ENCODE measurements at places on chromosomes 3 and 15.
A peak's percentile ranks its signal among the peaks of the same experiment; 100 is the strongest.

DNA sequence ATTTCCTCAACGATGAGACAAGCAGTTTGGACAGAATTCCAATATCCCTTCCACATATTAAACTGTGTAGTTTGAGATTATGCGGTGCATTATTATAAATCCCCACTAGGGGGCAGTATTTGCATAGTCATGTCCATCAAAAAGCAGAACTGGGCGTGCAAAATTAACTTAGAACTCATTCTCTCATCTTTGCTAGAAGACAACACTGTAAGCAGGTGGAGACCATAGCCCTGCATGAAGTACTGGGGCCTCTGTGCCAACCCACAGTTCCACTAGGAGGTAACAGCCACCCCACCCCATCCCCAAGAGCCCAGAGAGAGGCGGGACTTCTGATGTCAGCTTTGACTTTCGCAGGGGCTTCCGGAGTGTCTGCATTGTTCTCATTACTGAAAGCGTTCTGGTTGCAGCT lies 106.6 kb upstream of the TMC3 start:
- peak; percentile 34 for DNase-seq

DNA sequence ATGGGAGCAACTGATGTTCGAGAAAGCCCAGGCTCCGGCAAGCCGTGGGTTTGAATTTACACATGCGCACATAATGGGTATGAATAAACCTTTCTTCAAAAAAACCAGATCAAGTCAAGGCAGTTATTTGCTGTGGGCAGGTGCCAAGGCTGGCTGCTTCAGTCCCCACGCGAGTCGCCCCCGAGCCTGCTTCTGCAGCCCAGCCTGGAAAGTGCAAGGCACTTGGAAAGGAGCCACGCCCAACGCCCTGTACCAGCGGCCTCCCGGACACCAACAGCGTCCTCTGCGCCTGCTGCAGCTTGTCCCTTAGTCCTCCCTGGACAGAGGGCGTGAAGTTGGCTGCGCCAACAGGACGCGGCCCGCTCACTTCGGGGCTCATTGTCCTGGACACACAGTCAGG lies 68.9 kb downstream of the KLF15 start:
- no peak for DNase-seq

- DNase-seq = no peak
Observed at GRCh38 chr15:55998478-55998877, 5.1 kb upstream of the NEDD4 start.

DNA sequence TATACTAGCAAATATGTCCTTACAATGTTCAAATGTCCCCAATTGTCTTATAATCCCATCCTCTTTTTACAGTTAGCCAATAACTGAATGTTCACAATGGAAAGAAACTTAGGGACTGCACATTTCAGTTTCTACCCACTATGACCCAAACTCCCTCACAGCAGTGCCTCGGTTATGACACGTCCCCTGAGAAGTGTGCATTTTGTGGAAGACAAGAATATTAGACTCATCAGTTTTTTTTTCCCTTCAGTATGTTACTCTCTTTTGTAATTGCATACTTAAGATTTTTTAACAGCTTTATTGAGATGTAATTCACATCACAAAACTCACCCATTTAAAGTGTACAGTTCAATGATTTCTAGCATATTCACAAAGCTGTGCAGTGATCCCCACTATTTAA lies 64.8 kb downstream of the IGF2BP2 start:
- no peak for DNase-seq

GRCh38 chr15:73921254-73921925 lies 4.9 kb upstream of the LOXL1 start:
- DNase-seq = no peak

DNA sequence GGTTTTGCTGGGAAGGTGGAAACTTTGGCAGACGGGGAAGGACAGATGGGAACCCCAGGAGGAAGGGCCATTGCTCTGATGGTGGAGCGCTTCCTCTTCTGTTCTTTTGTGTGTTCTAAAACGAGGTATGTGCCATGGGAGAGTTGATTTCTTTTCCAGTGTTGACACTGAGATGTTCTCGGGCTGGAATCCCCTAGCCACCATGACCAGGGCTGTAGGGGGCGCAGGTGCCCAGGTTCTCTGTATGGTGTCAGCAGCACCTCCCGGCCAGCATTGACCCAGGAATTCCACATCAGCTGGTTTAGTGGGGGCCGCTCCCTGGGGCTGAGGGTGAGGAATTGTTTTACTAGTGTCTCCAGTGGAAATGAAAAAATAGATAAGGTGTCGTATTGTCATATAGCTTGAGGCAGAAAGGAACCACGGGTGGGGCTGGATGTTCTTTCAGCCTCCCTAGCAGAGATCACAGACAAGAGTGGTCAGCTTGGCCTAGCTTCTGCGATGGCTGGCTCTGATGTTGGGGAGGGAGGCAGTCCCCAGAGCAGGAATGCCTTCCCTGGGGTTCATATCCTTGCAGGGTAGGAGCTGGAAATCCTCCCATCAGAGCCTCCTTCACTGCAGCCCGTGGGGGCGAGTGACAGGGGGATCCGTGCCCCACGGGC lies 34.2 kb upstream of the ACAD9 start:
- DNase-seq = no peak

GRCh38 chr3:106249159-106249558 lies 380.3 kb upstream of the CBLB start:
- DNase-seq = peak; percentile 84

DNA sequence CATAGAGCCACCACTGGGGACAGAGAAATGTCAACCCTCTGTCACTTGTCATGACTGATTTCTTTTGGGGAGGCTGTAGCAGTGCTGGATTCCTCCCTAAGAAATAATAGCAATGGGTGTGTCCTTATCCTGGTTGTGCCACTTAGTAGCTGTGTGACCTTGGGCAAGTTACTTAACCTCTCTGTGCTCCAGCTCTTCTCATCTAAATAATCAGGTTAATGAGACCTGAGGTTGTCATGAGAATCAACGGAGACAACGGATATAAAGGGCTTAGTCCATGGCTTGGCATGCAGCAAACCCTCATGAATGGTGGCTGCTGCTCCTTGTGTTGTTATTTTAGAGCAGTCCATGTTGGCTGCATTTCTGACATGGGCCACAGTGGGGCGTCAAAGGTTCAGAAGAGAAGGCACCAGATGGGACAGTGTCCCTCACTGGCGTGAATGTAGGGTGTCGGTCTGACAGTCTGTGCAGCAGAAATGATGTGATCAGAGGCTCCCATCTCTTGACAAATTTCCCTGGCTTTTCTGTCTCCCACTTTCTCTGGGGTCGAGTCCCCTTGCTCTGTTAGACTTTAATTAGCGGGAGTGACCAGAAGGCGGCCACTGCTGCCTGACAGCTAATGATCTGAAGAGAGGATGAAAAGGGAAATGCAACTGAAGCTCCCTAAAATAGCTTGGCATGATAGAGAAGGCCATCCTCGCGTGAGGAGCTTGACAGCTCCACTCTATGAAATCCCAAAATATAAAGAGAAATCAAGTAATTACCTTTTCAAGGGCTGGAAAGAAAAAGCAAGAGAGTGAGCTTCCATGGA lies 209.4 kb downstream of the CADPS start:
- peak; percentile 24 for DNase-seq

DNA sequence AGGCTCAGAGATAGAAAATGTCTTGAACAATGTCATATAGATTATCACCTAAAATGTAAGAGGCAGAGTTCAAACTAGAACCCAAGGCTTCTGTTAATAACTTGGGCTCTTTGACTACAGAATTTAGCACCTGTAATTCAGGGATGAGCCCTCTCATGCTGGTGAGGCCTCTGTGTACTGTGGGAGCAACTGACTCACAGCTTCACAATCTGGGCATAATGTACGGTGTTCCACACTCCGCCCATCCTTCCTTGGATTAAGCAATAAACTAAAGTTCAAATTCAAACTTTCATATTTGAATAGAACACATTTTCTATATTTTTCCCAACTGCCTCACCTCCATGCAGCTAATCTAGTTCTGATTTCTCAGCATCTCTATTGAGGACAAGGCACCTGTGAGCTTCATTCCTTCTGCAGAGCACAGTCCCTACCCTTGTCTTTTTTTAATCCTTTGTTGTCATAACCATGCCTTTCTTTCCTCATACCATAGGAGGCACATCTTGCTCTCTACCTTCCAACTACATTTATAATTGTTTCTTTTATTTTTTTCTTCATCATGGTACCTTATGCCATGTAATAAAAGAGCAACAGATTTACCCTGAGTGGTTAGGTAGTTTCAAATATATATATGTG lies 392.1 kb downstream of the NLGN1 start:
- no peak for DNase-seq

DNA sequence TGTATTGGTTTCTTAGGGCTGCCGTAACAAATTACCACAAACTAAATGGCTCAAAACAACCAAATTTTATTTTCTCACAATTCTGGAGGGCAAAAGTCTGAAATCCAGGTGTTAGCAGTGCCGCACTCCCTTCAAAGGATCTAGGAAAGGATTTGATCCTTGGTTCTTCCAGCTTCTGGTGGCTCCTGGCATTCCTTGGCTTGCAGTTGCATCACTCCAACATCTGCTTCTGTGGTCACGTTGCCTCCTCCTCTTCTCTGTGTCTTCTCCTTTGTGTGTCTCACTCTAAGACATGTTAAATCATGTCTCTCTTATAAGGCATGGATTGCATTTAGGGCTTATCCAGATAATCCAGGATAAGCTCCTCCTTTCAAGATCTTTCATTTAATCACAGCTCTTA lies 262.2 kb downstream of the MEX3B start:
- no peak for DNase-seq

DNA sequence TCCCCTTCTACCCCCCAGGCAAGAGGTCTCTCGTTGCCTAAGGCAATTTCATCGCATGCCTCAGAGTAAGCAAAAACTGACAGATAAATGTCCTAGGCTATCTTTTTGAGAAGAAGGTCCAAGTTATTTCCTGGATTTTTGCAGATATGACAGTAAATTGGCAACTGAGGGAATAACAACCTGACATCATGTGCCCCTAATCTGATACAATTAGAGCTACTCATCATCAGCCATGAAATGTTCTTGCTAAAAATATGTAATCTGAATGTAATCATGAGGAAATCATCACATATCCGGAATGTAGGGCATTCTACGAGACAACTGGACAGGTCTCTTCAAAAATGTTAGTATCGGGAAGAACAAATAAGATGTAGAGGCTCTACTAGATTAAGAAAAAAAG lies 44.1 kb downstream of the TNIK start:
- DNase-seq = no peak

DNA sequence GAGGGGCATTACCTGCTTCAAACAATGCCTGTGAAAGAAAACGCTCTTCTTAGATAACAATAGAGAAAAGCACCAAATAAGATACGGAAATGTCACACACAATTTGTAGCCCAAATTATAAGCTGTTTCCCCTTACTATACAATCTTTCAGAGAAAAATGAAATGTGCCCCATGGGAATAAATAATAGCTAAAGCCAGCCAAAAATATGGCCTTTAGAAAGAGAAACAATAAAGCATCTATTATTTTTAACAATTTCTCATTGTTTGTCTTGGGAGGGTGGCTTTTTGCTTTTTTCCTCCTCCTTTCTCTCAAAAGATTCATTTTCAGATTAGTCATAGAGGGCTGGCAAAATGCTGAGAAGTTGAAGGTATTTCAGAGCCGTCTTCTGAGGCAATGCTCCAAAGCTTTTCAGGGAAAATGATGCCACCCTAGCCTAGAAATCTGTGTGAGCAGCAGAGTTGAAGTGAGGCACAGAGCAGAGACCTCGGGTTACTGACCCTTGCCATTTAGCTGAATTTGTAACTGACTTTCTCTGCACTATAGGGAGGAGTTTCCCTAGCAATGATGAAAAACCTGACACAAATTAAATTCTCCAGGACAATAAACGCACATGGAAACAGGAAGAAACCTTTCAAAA lies 86.3 kb upstream of the PRICKLE2 start:
- no peak for DNase-seq

DNA sequence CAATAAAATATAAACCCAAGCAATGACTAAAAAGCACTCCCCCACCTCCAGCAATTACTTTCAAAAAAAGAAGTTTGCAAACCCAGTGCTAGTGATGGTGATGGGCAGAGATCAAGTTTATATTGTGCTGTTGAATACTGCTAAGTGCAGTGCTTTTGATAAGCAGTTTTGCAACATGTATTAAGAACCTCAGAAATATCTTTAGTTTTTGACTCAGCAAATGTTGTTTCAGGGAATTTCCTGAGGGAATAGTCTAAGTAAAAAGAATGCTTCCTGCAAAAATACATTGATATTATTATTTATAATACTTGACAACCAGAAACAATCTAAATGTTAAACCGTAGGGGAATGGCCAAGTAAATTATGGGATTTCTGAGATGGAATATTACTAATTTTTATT lies 69.3 kb downstream of the ADAMTSL3 start:
- DNase-seq = no peak

- DNase-seq = no peak
Observed at GRCh38 chr15:37907136-37907535, 27.3 kb upstream of the TMCO5A start.

GRCh38 chr15:39040861-39041260 lies 476.2 kb upstream of the RASGRP1 start:
- DNase-seq = no peak

- no peak for DNase-seq
Observed at GRCh38 chr3:36756269-36756668, 8.1 kb downstream of the DCLK3 start.

- no peak for DNase-seq
Observed at GRCh38 chr3:6771171-6771570, 89.7 kb upstream of the GRM7 start.

- DNase-seq = no peak
Observed at GRCh38 chr3:76679541-76679940, 360.4 kb upstream of the ROBO2 start.

- DNase-seq = no peak
Observed at GRCh38 chr15:33987444-33987843, 19.1 kb downstream of the CHRM5 start.

- DNase-seq = no peak
Observed at GRCh38 chr15:69463182-69463756, 10.7 kb downstream of the RPLP1 start.

GRCh38 chr15:68281008-68281407 lies 3.5 kb downstream of the FEM1B start:
- no peak for DNase-seq

- DNase-seq = no peak
Observed at GRCh38 chr3:182241766-182242488, 530.2 kb downstream of the SOX2 start.

GRCh38 chr15:47987461-47987860 lies 133.3 kb upstream of the SLC24A5 start:
- DNase-seq = no peak

GRCh38 chr3:29438580-29438979 lies 157.7 kb downstream of the RBMS3 start:
- DNase-seq = no peak

- no peak for DNase-seq
Observed at GRCh38 chr3:135499426-135499825, 466.1 kb upstream of the PPP2R3A start.

All from fibroblast of skin of left biceps (primary cell).